ENCODE measurements at places on chromosomes 1 and 21. TPM values are rescaled to one million over a fixed set of nuclear protein-coding genes. Genes with fewer than 3 reads are reported as not detected.

GJA8 gene
- not detected for total RNA-seq

MAGOH gene
- 55.0 TPM for total RNA-seq

TFF3 gene
- 31.5 TPM for total RNA-seq

LMX1A gene
- 13.5 TPM for total RNA-seq

RIPPLY3 gene
- total RNA-seq: 0.93 TPM

NID1 gene
- total RNA-seq: 12.4 TPM

RPTN gene
- 0.34 TPM for total RNA-seq

ARL8A gene
- total RNA-seq: 58.6 TPM

CD84 gene
- not detected for total RNA-seq

FMO1 gene
- 1.8 TPM for total RNA-seq

PGLYRP3 gene
- total RNA-seq: 0.87 TPM

INTS7 gene
- 18.6 TPM for total RNA-seq

WNT9A gene
- 3.0 TPM for total RNA-seq

TGFBR3 gene
- total RNA-seq: 22.2 TPM

RXFP4 gene
- total RNA-seq: not detected

FMO3 gene
- 0.56 TPM for total RNA-seq

C8A gene
- 0.64 TPM for total RNA-seq

IRF6 gene
- 67.4 TPM for total RNA-seq

EIF2D gene
- 38.2 TPM for total RNA-seq

TBX19 gene
- total RNA-seq: 1.6 TPM

RGS1 gene
- total RNA-seq: 1.1 TPM

ADAMTS5 gene
- 5.8 TPM for total RNA-seq

DENND2D gene
- 12.7 TPM for total RNA-seq

KCNK2 gene
- 7.1 TPM for total RNA-seq

GJA4 gene
- 0.87 TPM for total RNA-seq

TAS1R1 gene
- total RNA-seq: not detected

CD34 gene
- 0.34 TPM for total RNA-seq

KDF1 gene
- total RNA-seq: 12.2 TPM

RUNX1 gene
- 11.9 TPM for total RNA-seq

Measured in type B pancreatic cell (in vitro differentiated cells).